ENCODE measurements at places on chromosomes 1 and 21.

DNA sequence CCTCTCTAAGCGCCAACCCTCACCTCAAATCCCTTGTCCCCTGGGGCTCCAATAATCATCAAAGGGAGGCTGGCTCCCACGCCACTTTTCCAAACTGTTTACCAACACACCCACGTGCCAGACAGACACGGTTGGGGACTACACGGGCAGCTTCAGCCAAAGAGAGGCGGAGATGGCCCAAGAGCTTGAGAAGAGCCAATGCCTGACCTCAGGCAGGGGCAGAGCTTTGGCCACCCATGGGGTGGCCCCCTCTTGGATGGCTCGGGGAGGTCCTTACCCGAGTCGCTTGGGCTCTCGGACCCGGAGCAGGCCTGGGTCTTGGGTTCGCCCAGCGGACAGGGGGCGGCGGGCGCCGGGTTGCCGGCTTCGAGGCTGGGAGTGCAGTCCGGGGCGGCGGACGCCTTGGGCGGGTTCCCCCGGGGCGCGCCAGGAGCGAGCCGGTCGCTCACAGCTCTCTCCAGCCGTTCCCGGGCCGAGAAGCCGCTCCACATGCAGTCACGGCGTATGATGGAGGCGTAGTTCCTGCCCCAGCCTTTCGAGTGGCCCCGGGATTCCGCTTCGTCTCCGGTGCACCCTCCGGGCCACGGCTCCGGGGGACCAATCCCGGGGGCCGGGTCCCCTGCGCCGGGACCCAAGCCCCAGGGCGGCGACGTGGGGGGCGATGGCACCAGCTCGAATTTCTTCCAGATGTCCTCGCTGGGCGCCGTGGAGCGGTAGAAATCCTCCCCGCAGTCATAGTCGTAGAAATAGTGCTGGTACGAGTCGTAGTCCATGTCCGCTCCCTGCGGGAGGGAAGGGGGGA is 854 bp downstream of the MYCL start:
- H3K4me3 ChIP-seq = peak overlapping the region; percentile 63
- H3K36me3 ChIP-seq = no peaks in the 10 kb centered on the region
- DNase-seq = peak; percentile 84
- H3K27ac ChIP-seq = no peak overlapping the region

- H3K4me1 ChIP-seq = peaks cover 9% of the 10 kb centered on the region
- H3K27me3 ChIP-seq = peaks cover 44% of the 10 kb centered on the region
- H3K27ac ChIP-seq = no peak overlapping the region
- H3K36me3 ChIP-seq = no peaks in the 10 kb centered on the region
- H3K4me3 ChIP-seq = no peak overlapping the region
Measured at GRCh38 chr1:110603058-110603457, 3.1 kb downstream of the KCNA2 start.

DNA sequence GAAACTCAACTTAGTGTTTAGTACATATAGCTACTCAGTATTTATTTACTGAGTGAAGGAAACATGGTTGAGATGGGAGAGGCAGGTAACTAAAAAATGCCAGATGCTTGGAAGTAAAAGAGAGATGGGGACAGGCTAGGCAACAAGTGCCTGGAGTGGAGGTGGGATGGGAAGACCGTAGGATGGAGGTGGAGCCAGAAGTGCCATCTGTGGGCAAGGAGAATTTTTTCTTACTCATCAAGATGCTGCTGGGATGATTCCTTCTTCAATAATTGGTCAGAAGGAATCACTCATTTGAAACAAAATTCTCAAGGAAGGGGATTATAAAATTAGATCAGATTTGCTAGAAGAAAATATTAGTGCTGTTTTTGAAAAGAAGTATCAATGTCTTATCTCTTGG is 72.9 kb downstream of the IFI44 start:
- no peaks in the 10 kb centered on the region for H3K27me3 ChIP-seq
- peaks cover 6% of the 10 kb centered on the region for H3K36me3 ChIP-seq
- no peak for DNase-seq
- peaks cover 67% of the 10 kb centered on the region for H3K4me1 ChIP-seq
- H3K27ac ChIP-seq = peak overlapping the region; percentile 92

DNA sequence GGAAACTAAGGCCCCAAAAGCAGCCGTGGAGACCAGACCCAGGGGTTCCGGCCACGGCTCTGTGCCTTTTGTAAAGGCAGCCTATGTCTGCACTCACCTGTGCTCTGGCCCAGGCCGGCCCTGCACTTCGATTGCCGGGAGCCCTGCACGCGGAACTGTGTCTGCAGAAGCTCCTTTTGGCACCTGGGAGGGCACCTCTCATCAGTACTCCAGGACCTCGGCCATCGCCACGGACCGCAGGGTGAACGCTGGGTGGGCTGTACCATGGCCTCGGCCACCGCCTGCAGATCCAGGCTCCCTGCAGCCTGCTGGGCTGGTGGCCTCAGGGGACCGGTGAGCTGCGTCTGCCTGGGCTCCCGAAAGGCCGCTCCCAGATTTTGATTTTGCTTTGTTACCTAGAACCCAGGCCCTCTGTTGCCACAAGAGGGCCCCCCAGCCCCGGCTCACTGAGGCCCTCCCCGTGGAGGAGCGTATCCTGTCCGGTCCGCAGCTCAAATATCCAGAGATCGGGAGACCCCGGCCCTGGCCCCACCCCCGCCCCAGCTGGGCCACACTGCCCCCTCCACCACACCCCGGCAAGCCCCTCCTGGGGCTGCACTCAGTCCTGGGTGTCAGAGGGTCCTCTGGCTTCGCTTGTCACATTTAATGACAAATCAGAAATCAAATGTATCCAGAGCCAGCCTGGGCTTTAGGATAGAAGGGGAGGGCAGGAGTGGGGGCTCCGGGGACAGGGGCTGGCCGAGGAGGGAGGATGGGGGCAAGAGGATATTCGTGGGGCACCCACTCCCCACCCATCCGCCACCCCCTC is 60.2 kb upstream of the PDE9A start:
- H3K36me3 ChIP-seq = no peaks in the 10 kb centered on the region
- peak; percentile 89 for DNase-seq
- H3K27ac ChIP-seq = no peak overlapping the region
- no peak overlapping the region for H3K4me3 ChIP-seq

DNA sequence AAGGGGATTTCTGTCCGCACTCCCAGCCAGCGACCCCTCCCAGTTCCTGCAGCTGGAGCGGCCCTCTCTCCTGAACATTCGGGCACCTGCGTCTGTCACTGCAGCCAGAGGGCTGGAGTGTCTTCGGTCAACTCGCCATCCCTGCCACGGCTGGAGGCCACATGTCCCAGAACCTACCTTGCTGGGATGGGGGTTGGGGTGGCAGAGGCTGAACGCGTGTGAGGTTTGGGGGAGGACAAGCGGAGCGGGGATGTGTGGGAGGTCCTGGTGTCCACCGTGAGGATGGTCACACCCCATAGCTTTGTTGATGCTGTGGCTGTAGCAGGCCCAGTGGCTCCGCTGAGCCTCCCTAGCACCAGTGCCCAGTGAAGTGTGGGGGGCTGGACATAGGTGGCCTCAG is 14.8 kb upstream of the C1orf174 start:
- no peak overlapping the region for H3K27ac ChIP-seq
- peaks cover 3% of the 10 kb centered on the region for H3K27me3 ChIP-seq
- no peaks in the 10 kb centered on the region for H3K36me3 ChIP-seq
- DNase-seq = no peak
- H3K4me1 ChIP-seq = peaks cover 2% of the 10 kb centered on the region

DNA sequence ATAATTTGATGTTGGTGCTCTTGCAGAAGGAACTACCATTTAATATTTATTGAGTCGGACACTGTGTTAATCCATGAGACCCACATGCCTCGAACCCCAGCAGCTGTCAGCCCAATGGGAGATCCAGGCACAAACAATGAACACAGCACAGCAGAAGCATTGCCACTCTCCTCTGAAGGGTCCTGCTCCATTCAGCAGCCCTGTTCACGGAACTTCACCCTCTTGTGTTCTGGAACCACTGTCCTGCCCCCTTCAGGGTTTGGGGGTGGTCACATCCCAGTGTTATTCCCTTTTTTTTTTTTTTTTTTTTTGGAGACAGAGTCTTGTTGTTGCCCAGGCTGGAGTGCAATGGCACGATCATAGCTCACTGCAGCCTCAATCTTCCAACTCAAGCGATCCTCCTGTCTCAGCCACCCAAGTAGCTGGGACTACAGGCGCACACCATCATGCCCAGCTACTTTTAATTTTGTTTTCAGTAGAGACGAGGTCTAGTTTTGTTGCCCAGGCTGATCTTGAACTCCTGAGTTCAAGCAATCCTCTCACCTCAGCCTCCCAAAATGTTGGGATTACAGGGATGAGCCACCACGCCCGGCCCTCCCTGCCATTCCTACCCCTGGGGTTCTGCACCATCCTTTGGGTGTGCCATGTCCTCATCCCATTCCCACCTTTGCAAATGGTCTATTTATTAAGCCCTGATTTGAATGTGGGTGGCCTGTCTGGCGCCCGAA is 70.2 kb downstream of the EVA1C start:
- peaks cover 6% of the 10 kb centered on the region for H3K4me1 ChIP-seq
- DNase-seq = no peak

- peaks cover 15% of the 10 kb centered on the region for H3K4me1 ChIP-seq
- no peak for DNase-seq
- no peak overlapping the region for H3K4me3 ChIP-seq
Measured at GRCh38 chr1:8425150-8425780, 107.4 kb downstream of the SLC45A1 start.

DNA sequence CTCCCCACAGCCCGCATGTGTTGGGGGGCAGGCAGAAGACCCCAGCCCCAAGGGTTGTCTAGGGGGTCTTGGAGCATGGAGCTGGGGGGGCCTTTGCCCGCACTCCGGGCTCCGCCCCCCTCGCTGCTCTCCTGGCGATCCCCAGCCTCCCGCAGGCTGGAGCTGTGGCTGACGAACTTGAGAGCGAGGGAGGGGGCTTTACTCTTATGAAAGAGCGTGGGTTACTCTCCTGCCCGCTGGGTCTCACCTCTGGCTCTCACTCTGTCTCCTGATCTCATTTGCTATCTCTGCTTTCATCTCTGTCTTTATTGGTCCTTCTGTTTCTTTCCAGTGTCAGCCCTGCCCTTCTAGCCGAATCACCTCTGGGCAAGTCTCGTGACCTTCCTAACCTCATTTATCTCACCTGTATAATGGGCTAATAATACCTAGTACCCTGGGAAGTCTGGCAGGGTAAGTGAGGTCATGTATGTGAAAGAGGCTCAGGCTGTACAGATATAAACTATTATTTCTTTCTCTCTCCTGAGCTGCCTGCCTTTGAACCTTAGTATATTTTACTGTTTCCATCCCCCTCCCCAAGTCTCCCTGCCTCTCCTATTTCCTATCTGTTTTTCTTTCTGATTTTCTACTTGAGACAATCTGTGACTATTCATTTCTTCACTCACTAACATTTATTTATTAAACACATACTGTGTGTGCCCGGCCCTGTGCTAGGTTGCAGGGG is 731 bp downstream of the EFNA4 start:
- no peaks in the 10 kb centered on the region for H3K36me3 ChIP-seq
- no peak for DNase-seq
- peak overlapping the region; percentile 71 for H3K4me3 ChIP-seq
- H3K4me1 ChIP-seq = peaks cover 30% of the 10 kb centered on the region
- H3K27me3 ChIP-seq = no peaks in the 10 kb centered on the region
- peak overlapping the region; percentile 3 for H3K27ac ChIP-seq

DNA sequence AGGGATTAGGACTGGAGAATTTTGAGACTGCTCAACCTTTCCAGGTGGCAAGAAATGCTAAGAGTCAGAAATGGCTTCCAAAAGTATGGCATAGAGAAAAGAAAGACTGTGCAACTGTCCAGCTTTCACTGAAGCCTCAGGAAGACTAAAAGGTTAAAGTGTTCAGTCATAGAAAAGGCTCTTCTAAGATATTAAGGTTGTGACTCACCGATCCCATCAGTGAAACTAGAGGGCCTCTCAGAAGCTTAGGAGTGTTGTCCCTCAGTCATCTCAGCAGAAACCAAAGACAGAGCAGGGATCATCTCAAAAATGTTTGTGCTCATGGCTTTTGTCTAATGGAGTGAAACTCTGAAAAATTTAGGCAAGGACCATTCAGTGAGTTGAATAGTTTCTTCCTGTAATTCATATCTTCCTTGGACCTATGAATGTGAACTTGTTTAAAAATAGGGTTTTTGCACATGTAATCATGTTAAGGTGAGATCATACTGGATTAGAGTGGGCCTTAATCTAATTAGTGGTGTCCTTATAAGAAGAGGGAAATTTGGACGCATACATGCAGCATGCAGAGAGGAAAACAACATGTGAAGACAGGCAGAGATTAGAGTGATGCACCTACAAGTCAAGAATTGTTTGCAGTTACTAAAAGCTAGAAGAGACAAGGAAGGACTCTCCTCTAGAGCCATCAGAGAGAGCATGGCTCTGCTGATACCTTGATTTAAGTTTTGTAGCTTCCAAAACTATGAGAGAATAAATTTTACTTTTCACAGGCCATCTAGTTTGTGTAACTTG is 71.3 kb downstream of the RPE65 start:
- no peak overlapping the region for H3K4me3 ChIP-seq
- H3K27ac ChIP-seq = no peak overlapping the region
- no peaks in the 10 kb centered on the region for H3K27me3 ChIP-seq
- peaks cover 23% of the 10 kb centered on the region for H3K4me1 ChIP-seq

Measured in osteocyte (in vitro differentiated cells).